ENCODE measurements at places on chromosomes 6 and 20. TPM values are rescaled to one million over a fixed set of nuclear protein-coding genes. Genes with fewer than 3 reads are reported as not detected.

GRCh38 chr6:39670519-39670918, 54.7 kb downstream of the KIF6 start:
- H3K4me3 ChIP-seq, result no peak overlapping the region
- DNase-seq, result no peak
- H3K4me1 ChIP-seq, result no peaks in the 10 kb centered on the region
- H3K27ac ChIP-seq, result no peak overlapping the region
- no peaks in the 10 kb centered on the region for H3K36me3 ChIP-seq

- H3K36me3 ChIP-seq, result no peaks in the 10 kb centered on the region
- DNase-seq, result no peak
- H3K4me3 ChIP-seq, result no peak overlapping the region
- no peaks in the 10 kb centered on the region for H3K27me3 ChIP-seq
- no peaks in the 10 kb centered on the region for H3K4me1 ChIP-seq
These were observed 180.9 kb downstream of the TTLL2 start for GRCh38 chr6:167505782-167506181.

- H3K4me1 ChIP-seq, result no peaks in the 10 kb centered on the region
- no peak overlapping the region for H3K27ac ChIP-seq
- no peaks in the 10 kb centered on the region for H3K27me3 ChIP-seq
- no peaks in the 10 kb centered on the region for H3K36me3 ChIP-seq
- no peak overlapping the region for H3K4me3 ChIP-seq
- DNase-seq, result no peak
These were observed 157.7 kb upstream of the EYA4 start for GRCh38 chr6:133083248-133083967.

- peaks cover 24% of the 10 kb centered on the region for H3K27me3 ChIP-seq
- peak overlapping the region; percentile 24 for H3K4me3 ChIP-seq
- no peak overlapping the region for H3K27ac ChIP-seq
- no peaks in the 10 kb centered on the region for H3K36me3 ChIP-seq
These were observed 1.3 kb upstream of the VSX1 start for GRCh38 chr20:25083141-25083772.

GRCh38 chr20:57389695-57390603, 1.2 kb upstream of the RBM38 start:
- H3K4me1 ChIP-seq, result no peaks in the 10 kb centered on the region
- H3K4me3 ChIP-seq, result peak overlapping the region; percentile 46
- H3K27me3 ChIP-seq, result no peaks in the 10 kb centered on the region
- H3K27ac ChIP-seq, result no peak overlapping the region

GRCh38 chr6:136060759-136061158, 189.4 kb downstream of the MTFR2 start:
- H3K4me1 ChIP-seq, result no peaks in the 10 kb centered on the region
- no peak overlapping the region for H3K27ac ChIP-seq
- H3K36me3 ChIP-seq, result no peaks in the 10 kb centered on the region
- no peak overlapping the region for H3K4me3 ChIP-seq

DNA sequence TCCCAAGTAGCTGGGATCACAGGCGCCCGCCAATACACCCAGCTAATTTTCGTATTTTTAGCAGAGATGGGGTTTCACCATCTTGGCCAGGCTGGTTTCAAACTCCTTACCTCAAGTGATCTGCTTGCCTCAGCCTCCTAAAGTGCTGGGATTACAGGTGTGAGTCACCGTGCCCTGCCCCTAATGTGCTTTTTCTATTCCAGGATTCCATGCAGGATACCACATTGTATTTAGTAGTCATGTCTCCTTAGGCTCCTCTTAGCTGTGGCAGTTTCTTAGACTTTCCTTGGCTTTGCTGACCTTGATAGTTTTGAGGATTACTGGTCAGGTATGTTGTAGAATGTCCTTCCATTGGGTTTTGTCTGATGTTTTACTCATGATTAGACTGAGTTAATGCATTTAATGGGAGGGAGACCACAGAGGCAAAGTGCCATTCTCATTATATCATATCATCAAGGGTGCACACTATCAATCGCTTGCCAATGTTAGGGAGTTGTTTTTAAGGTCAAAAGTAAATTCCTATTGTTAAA, 39.6 kb upstream of the TNFAIP3 start:
- H3K4me3 ChIP-seq, result no peak overlapping the region
- H3K27ac ChIP-seq, result no peak overlapping the region
- no peaks in the 10 kb centered on the region for H3K27me3 ChIP-seq
- no peaks in the 10 kb centered on the region for H3K4me1 ChIP-seq

- H3K27me3 ChIP-seq, result no peaks in the 10 kb centered on the region
- H3K36me3 ChIP-seq, result no peaks in the 10 kb centered on the region
- H3K4me3 ChIP-seq, result no peak overlapping the region
- no peak overlapping the region for H3K27ac ChIP-seq
These were observed 360.8 kb downstream of the QKI start for GRCh38 chr6:163775313-163775712.

GRCh38 chr6:5989141-5989723, 17.5 kb downstream of the NRN1 start:
- no peaks in the 10 kb centered on the region for H3K27me3 ChIP-seq
- no peak overlapping the region for H3K4me3 ChIP-seq
- H3K4me1 ChIP-seq, result no peaks in the 10 kb centered on the region
- H3K36me3 ChIP-seq, result no peaks in the 10 kb centered on the region
- H3K27ac ChIP-seq, result no peak overlapping the region

GRCh38 chr6:19569563-19569962, 267.6 kb upstream of the ID4 start:
- no peak for DNase-seq
- H3K36me3 ChIP-seq, result no peaks in the 10 kb centered on the region
- H3K4me1 ChIP-seq, result no peaks in the 10 kb centered on the region
- H3K27ac ChIP-seq, result no peak overlapping the region
- H3K27me3 ChIP-seq, result no peaks in the 10 kb centered on the region

DNA sequence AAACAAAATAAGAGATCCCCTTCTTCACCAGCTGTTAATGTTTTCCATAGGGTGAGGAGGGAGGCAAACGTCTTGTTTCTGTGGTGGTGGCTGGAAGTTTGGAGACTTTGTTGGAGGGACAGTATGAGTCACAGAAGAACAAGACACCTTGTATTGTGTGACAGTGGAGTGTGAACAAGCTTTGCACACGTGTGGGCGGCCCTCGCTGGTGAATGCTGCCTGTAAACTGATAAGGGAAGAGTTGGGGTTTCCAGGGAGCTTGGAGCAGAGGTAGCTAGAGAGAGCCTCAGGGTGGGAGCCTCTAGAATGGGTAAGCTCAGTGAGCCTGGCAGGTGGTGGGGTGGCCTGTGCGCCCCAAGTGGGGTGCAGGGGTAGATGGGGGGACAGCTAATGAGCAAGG, 78.3 kb downstream of the ZDHHC14 start:
- DNase-seq, result no peak
- H3K4me3 ChIP-seq, result no peak overlapping the region

- no peaks in the 10 kb centered on the region for H3K4me1 ChIP-seq
- H3K36me3 ChIP-seq, result no peaks in the 10 kb centered on the region
- no peak overlapping the region for H3K27ac ChIP-seq
- DNase-seq, result peak; percentile 83
These were observed 119.9 kb upstream of the PRND start for GRCh38 chr20:4601630-4602296.

DNA sequence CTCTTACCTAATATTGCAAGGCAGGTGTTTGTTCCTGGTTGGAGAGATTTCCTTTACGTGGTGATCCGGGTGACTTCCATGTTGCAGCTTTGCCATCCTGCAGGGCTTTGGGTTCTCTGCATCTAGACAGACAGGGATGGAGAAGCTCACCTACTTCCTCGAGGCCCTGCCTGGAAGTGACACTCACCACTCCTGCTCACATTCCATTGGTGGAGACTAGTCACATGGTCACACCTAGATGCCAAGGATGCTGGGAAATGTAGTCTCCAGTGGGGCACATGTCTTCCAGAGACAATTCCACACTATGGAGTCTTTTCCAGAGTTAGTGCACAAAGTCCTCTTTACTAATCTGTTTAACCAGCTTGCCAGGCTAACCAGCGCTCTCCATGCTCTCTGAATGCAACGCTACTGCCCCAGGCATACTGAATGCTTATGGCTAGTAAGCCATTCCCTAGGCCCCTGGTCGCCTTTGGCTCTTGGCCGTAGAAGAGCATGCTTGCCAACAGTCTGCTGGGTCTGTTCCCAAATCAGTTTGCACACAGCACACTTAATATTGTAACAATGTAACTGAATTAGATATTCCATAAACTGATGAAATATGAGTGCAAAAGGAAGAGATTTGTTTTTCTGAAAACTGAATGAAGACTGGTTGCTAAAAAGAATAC, 6.7 kb upstream of the KCNK15 start:
- H3K36me3 ChIP-seq, result no peaks in the 10 kb centered on the region
- H3K27me3 ChIP-seq, result no peaks in the 10 kb centered on the region
- DNase-seq, result peak; percentile 72
- H3K4me1 ChIP-seq, result no peaks in the 10 kb centered on the region
- no peak overlapping the region for H3K27ac ChIP-seq
- H3K4me3 ChIP-seq, result no peak overlapping the region

- H3K4me3 ChIP-seq, result no peak overlapping the region
- no peaks in the 10 kb centered on the region for H3K27me3 ChIP-seq
- H3K27ac ChIP-seq, result peak overlapping the region; percentile 57
- DNase-seq, result no peak
These were observed 17.2 kb downstream of the CHMP4B start for GRCh38 chr20:33828326-33828844.

DNA sequence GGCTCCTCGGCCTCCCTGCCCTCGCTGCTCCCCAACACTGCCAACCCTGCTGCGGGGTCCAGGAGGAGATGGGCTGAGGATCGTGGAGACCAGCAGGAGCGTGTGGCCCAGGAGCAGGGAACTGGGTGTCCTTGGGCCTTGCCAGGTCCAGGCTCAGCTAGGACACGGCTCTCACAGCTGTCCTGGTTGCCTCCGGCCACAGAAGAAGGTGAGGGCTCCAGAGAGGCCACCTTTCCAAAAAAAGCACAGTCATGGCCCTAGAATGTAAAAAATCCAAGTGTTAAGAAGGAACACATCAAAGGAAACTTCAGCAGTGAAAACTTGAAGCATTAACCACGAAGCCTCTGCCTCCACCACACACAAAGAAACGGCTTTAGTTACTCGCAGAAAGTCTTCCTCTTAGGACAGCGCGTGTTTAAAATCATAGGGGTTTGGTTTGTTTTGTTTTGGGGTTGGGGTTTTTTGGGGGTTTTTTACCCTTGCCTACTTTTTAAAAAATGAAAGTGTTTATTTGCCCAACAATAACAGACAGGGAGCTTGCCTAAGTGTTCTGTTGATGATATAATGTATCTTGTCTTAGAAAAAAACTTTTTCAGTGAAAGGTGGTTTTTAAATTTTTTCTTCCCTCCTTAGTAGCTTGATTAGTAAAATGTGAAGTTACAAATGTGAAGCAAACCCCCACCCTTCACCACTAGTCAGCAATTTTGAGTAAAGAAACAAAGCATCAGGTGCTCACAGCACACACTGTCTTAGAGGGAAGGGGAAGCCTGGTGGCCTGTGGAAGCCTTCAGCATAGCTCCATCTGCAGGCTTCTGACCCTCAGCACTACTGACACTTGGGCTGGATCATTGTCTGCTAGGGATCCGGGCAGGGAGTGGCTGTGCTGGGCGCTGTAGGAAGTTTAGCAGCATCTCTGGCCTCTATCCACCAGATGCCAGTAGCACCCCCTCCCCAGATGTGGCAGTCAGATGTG, 60.0 kb downstream of the PTPN1 start:
- H3K4me1 ChIP-seq, result no peaks in the 10 kb centered on the region
- no peak overlapping the region for H3K4me3 ChIP-seq

GRCh38 chr6:159890792-159891191, at the start of gene MAS1:
MAS1 (plus strand) TSS chr6:159890988; CDS start chr6:159906956, 15,968 bp downstream.
- no peak within 1 kb of the TSS for H3K27ac ChIP-seq
- no peaks in the 10 kb centered on the region for H3K27me3 ChIP-seq
- H3K4me3 ChIP-seq, result no peak within 1 kb of the TSS
- no peak for DNase-seq

DNA sequence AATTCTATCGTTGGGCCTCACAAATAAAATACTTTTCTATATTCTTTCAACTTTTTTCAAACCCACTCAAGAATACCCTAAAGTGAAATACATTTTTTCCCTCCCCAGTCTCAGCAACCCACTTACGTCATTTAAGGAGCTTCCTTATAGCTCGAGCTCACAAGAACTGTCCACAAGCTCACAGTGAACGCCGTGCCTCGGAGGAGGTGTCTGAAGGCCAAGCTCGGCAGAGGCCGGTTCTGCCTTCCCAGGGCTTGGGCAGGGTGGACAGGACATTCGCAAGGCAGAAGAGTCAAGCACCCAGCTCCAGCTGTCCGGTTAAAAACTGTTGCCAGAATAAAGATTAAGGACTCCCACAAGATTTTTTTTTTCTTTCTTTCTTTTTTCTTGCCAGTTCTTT, 802.3 kb downstream of the QKI start:
- no peak overlapping the region for H3K27ac ChIP-seq
- no peaks in the 10 kb centered on the region for H3K4me1 ChIP-seq
- no peak for DNase-seq
- no peak overlapping the region for H3K4me3 ChIP-seq
- H3K36me3 ChIP-seq, result no peaks in the 10 kb centered on the region

- H3K36me3 ChIP-seq, result no peaks in the 10 kb centered on the region
- H3K27ac ChIP-seq, result no peak overlapping the region
- H3K4me1 ChIP-seq, result no peaks in the 10 kb centered on the region
- no peak for DNase-seq
These were observed 622.0 kb downstream of the PHF3 start for GRCh38 chr6:64257586-64257985.

GRCh38 chr20:4573564-4574355, 147.9 kb upstream of the PRND start:
- H3K4me3 ChIP-seq, result no peak overlapping the region
- H3K27me3 ChIP-seq, result peaks cover 26% of the 10 kb centered on the region
- H3K36me3 ChIP-seq, result no peaks in the 10 kb centered on the region
- no peak for DNase-seq
- H3K27ac ChIP-seq, result no peak overlapping the region

GRCh38 chr20:56447227-56447626, 21.2 kb upstream of the RTF2 start:
- H3K27ac ChIP-seq, result no peak overlapping the region
- H3K4me1 ChIP-seq, result no peaks in the 10 kb centered on the region
- no peaks in the 10 kb centered on the region for H3K36me3 ChIP-seq

DNA sequence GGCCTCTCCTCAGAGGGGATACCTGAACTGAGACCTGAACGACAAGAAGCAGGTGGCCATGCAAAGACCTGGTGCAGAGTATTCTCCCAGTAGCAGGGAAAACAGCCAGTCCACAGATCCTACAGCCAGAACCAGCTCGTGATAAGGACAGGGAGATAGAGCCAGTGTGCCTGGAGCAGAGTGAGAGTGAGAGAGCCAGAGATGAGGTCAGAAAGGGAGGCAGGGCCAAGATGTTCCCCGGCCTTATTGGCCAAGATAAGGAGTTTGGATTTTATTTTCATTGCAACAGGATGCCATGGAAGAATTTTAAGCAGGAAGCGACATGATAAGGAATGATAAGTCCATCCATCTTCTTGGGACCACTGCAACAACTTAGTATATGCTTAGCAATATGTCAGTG, 111.8 kb downstream of the UBE3D start:
- H3K27ac ChIP-seq, result no peak overlapping the region
- no peak overlapping the region for H3K4me3 ChIP-seq
- H3K27me3 ChIP-seq, result no peaks in the 10 kb centered on the region
- H3K4me1 ChIP-seq, result no peaks in the 10 kb centered on the region
- no peak for DNase-seq

GRCh38 chr6:84280030-84280429, 52.6 kb upstream of the CEP162 start:
- no peak overlapping the region for H3K4me3 ChIP-seq

Gene SLC22A23
- 16.3 TPM for total RNA-seq

Gene HLA-DRA
- total RNA-seq, result 24.0 TPM

Gene FLOT1
- total RNA-seq, result 67.2 TPM

Gene CRIP3
- total RNA-seq, result 0.75 TPM

Gene ZNF292
- 16.5 TPM for total RNA-seq

Gene STX11
- 0.60 TPM for total RNA-seq

Gene CST7
- total RNA-seq, result 1.2 TPM

Gene EDN1
- 16.0 TPM for total RNA-seq

Gene MRS2
- total RNA-seq, result 13.3 TPM

Gene MPIG6B
- total RNA-seq, result not detected

Measured in pancreas (tissue), 10 donors.